ENCODE measurements at places on chromosomes 5 and 9.

GRCh38 chr5:55821731-55822512 is 29.2 kb upstream of the IL31RA start:
- DNase-seq, result no peak

DNA sequence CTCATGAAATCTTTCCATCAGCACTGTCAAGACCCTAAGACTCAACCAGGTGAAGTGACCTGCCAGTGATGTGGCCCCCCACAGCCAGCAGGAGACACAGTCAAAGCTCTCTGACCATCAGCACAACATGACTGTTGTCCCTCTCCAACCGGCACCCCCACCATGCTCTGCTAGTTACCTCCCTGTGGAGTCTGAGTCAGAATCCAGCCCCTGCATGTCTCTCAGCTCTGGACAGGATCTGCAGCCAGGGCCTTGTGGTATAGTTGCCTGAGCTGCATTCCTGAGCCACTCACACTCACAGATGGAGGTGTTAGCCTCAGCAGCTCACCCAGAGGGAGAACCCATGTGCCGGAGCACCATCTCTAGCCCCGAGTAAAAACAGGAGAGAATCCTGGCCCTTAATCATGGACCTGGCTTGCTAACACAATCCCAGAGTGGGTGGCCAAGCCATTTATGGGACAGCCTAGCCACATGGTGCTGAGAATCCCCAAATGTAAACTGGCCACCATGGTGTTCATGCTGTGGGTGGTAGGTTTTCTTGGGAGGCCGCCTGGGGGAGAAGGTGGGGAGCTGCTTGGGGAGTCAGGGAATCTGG is 237.8 kb downstream of the PAPPA start:
- no peak for DNase-seq

- no peak for DNase-seq
These were observed 42.9 kb downstream of the TMEFF1 start for GRCh38 chr9:100515578-100516494.

DNA sequence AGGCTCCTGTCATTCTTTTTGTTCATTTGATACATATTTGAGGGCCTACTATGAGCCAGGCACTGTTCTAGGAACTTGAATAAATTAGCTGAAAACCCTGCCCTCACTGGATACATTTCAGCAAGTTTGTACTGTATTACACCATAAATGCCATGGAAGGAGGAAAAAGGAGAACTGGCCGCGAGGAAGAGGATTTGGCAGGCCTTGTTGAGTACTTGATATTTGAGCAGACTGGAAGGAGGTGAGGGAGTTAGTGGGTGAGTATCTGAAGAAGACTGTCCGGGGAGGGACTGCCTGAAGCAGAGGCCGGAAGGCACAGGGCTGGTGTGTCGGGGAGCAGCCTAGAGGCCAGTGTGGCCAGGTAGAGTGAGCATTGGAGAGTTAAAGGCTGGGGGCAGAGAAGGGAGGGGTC is 4.5 kb downstream of the SNX30 start:
- no peak for DNase-seq

DNA sequence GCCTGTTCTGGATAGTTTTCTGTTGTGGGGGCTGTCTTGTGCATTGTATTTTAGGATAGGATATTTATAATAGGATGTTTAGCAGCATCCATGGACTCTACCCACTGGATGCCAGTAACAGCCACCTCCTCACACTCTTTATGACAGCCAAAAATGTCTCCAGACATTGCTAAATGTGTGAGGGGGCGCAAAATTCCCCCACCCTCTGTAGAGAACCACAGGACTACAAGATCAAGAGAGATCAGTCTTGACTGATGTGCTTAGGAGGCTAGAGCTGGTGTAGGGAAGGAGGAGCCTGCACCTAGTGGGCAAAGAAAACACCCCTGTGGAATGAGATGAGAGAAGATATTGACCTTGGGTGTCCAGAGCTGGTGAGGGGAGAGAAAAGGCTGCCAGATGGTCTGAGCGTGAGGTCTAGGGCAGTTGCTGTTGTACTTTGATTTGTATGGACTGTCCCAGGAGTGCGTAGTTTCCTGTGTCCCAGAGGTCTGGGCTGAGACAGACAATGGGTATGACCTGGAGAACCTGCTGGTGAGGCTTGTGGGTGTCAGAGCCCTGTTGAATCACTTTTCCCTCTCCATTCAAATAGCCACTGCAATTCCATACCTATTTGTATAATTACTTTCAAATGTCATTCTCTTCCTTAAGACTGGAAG is 16.3 kb downstream of the DAPK1 start:
- DNase-seq, result no peak
